GOT3 (cell line): ENCODE measurements at places on chromosomes 6 and 20.

DNA sequence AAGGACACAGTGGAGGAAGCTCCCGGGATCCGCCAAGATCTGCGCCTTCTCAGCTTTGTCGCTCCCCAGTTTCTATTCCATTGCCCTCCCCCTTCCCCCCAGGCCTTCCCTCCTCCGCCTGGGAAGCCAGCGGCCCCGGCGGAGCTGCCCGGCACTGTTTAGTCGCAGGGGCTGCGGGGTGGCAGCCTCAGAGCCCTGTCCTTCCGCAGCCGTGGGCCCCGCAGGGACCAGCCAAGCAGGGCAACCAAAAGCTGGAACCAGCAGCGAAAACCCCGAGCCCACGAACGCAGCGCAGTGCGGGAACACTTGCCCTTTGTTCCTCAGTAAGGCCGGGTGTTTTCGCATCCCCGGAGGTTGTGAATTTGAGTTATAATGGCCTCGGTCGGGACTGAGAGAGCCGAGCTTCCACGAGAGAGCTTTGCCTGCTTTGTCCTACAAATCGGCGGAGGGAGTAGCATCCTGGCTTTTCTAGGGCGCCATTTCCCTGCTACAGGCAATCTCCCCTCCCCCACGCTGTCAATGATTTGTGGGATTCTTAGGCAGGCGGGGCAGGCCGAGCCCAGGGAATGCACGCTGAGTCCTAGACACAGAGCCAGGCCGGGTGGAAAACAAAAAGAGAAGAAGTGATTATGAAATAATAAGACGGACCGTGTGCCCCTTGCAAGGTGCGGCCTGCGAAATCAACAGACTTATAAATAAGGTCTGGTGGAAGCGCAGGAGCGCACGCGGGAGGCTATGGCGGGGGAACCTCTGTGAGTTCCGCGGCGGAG, 4.0 kb upstream of the TUBB2B start:
- peak; percentile 33 for DNase-seq

GRCh38 chr6:80331522-80331921, 225.1 kb downstream of the BCKDHB start:
- DNase-seq: no peak

DNA sequence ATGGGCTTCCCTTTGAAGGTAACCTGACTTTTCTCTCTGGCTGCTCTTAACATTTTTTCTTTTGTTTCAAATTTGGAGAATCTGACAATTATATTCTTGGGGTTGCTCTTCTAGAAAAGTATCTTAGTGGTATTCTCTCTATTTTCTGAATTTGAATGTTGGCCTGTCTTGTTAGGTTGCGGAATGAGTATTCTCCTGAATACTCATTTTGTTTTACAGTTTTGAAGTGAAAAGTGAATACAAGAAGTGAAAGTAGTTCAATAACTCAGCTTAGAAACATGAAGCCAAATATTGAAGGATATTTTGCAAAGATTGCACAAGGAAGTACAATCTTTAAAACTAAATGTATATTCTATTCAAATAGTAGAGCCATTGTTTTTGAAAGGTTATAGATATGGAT, 120.2 kb upstream of the MAP3K4 start:
- no peak for DNase-seq

- no peak for DNase-seq
Observed at GRCh38 chr6:118867181-118867580, 26.8 kb upstream of the ASF1A start.

- no peak for DNase-seq
Observed at GRCh38 chr6:140043762-140044378, 669.4 kb upstream of the CITED2 start.

DNA sequence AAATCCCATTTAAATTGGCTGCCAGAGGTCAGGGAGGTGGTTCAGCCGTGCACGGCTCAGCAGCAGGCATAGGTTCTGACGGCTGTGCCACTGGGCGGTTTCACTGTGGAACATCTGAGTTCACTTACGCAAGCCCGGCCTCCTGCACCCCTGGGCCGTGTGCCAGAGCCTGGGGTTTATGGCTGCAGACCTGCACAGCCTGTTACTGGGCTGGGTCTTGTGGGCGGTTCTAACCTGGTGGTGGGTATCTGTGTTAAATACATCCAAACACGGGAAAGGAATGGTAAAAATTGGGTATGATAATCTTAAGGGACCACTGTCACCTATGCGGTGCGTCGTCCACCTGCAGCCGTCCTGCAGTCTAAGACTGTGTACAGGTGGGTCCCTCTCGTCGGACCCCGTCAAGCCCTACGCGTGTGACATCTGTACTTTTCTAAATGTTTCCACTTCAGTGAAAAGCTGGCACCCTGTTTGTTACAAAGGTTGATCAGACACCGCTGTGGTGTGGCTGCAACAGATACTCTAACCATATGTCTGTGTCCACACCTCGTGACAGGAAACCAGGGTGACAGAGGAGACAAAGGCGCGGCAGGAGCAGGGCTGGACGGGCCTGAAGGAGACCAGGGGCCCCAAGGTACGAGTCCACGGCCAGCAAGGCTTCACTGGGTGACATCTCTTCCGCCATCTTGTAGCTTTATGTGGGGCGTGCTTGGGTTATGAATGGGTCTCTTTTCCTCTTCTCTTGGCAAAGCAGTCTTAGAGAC, 21.5 kb downstream of the COL9A3 start:
- DNase-seq: no peak

- no peak for DNase-seq
Observed at GRCh38 chr6:5567890-5568289, 306.6 kb downstream of the FARS2 start.
